HCT116 (cell line): ENCODE measurements at places on chromosomes 1 and 21.

- no peak for DNase-seq
Measured at GRCh38 chr1:61566177-61566576, 158.8 kb downstream of the TM2D1 start.

DNA sequence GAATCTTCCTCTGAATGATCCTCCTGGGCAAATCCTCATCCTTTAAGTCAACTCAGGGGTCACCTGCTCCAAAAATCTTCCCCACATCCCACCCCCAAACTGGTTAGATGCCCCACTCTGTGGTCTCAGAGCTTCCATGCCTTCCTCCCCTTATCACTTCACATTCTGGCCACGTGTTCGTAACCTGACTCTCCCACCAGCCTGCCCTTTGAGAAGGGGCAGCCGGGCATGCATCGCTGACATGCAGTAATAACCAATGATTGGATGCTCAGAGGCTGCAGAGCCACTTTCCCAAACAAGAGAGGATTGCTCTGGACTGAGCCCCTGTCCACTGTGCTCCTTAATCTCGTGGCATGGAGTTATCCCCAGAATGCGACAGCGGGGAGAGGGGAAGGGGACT, 7.0 kb downstream of the LELP1 start:
- DNase-seq = no peak

- no peak for DNase-seq
Measured at GRCh38 chr1:21872445-21873079, 60.5 kb downstream of the LDLRAD2 start.

- no peak for DNase-seq
Measured at GRCh38 chr1:174433451-174433850, 14.3 kb upstream of the GPR52 start.

DNA sequence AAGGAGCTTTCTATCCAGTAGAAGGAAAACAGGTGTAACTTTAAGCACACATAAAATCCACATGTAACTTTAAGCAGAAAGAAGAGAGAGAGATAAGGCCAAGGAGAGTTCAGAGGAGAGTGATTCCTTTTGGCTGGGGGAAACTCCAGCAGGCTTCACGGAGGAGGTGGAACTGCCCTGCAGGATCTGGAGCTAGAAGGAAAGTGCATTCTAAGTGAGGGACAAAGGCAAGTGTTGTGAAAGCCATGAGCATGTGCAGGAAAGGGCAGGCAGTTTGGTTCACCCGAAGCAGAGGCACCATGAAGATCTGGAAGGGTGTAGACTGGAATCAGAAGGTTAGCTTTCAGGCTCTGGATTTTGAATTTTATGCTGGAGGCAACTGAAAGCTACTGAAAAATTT, 46.3 kb downstream of the GADD45A start:
- DNase-seq = no peak

- no peak for DNase-seq
Measured at GRCh38 chr1:158177700-158178450, 2.8 kb upstream of the CD1D start.

- peak; percentile 62 for DNase-seq
Measured at GRCh38 chr1:33634806-33635205, 162.4 kb downstream of the ZSCAN20 start.

- no peak for DNase-seq
Measured at GRCh38 chr1:66258404-66259105, 275.4 kb upstream of the SGIP1 start.
